ENCODE measurements at places on chromosomes 7 and 10.

GRCh38 chr10:130790339-130790738, 521.2 kb downstream of the TCERG1L start:
- no peak for DNase-seq

DNA sequence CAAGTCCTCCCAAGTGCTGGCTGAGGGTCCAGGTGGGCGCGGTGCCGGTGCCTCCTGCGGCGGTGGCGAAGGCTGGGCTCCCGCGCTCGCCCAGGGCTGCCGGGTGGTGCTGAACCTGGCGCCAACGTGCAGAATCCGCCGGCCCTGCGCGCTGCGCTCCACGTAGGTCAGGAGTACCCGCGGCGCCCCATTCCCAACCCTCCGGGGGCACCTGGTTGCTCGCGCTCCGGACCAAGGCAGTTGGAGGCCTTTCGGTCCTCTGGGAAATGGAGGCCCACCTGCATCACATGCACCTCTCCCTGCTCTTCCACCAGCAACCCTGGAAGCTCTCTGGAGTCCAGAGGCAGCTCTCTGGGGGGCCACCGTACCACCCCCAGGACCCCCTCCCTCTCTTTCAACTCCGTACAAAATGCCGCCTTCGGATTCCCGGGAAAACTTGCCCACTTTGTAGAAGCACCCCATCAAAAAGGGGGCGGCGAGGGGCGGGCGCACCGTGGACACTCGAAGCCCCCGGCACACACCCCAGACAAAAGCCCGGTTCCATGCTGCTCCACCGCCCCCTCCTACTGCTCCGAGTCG, 745 bp downstream of the SLC16A9 start:
- DNase-seq: no peak

- no peak for DNase-seq
These were observed 297.4 kb upstream of the PCDH15 start for GRCh38 chr10:55098452-55098851.

- DNase-seq: no peak
These were observed 13.8 kb downstream of the TAF3 start for GRCh38 chr10:7832060-7832459.

- DNase-seq: no peak
These were observed 72.3 kb downstream of the ICA1 start for GRCh38 chr7:8189625-8190024.

- no peak for DNase-seq
These were observed 541.3 kb downstream of the LRMDA start for GRCh38 chr10:75972491-75973276.

- no peak for DNase-seq
These were observed 57.2 kb upstream of the PAX2 start for GRCh38 chr10:100688201-100688600.

GRCh38 chr10:63585041-63585440, 63.8 kb downstream of the REEP3 start:
- DNase-seq: no peak

GRCh38 chr10:128017822-128018221, 108.4 kb downstream of the MKI67 start:
- no peak for DNase-seq

DNA sequence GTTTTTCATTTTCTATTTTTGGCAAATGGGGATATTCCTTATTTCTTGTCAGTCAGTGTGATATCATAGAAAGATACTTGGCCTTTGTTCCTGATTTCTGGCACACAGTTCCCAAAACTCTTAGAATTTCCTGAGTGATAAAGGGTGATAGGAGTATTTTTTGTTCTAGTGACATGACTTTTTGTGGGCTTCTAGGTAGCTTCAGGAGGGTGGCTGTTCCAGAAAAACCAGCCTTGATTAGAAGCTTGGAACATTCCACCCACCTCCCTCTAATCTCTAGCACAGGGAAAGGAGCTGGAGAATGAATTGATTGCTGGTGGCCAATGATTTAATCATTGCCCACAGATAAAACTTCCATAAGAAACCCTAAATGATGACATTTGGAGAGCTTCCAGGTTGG, 17.2 kb upstream of the BPGM start:
- no peak for DNase-seq

GRCh38 chr7:126185959-126186580, 1066.7 kb downstream of the GRM8 start:
- DNase-seq: no peak

DNA sequence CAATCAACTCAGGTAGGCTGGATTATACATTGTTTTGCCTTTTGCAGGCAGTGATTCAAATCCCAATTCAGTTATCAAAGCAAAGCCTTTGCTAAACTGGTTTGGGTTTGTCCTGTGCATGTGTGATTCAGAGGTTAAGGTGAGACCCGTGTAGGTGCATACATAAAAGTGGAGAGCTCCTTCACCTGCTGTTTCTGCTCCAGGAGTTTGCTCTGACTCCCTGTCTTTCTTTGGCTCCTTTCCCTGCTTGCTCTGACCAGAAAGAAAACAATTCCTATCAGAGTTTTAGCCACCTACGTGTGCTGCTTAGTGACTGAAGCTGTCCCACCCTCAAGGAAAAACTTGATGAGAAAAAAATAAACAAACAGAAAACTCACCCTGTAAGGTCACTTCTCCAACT, 101.1 kb downstream of the TPST1 start:
- DNase-seq: no peak

DNA sequence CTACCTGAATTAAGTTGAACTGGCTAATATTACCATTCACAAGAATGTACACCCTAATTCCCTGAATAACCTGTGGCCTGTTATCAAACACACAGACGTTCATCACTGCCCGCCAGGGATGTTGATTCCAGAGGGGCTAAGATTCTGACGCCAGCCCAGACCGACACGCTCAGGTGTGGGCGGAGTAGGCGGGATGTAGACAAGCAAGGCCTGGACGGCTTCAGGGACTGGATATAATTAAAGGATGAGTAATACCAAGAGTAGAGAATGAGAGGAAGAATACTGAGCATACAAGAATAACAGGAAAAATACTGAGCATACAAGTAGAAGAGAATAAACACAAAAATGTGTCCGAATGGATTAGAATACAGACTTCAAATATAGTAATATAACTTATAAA, 29.0 kb downstream of the CUBN start:
- no peak for DNase-seq

GRCh38 chr7:10930551-10930950, 43.1 kb upstream of the PHF14 start:
- DNase-seq: no peak

DNA sequence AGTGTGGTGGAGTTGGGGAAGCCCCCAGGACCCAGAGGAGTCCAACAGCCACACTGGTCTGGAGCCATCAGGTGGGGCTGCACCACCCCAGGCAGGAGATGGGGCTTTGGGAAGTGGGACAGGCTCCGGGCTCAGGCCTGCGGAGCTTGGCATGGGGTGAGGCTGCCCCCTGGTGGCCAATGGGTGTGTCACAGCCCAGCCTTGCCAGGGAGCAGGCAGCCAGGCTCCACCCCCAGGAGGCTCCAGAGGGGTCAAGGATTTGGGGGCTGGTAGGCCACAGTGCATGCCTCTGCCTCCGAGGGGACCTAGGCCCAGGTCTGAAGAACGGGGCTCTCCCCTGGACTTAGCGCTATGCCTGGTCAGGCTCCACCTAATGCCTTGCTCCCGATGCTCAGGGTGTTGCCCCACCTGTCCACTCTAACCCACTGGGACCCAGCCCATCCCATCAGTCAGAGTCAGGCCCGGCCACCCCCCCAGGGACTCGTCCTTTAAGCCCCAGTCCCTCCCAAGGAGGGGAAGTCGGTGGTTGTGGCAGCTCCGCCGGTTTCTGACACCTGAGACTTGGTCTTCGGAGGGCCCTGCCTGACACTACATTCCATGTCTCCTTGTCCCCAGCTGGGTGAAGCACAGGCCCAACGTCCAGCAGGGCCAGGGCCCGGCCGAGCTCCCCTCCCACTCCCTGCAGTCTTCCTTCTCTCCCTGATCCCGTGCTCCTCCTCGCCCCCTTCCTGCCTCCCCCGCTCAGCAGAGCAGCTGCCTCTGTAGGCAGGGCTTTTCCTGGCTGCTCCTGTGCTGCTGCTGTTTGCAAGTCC, 11.3 kb upstream of the SAMD8 start:
- peak; percentile 75 for DNase-seq

GRCh38 chr7:36521911-36522310, 132.2 kb downstream of the ANLN start:
- no peak for DNase-seq

DNA sequence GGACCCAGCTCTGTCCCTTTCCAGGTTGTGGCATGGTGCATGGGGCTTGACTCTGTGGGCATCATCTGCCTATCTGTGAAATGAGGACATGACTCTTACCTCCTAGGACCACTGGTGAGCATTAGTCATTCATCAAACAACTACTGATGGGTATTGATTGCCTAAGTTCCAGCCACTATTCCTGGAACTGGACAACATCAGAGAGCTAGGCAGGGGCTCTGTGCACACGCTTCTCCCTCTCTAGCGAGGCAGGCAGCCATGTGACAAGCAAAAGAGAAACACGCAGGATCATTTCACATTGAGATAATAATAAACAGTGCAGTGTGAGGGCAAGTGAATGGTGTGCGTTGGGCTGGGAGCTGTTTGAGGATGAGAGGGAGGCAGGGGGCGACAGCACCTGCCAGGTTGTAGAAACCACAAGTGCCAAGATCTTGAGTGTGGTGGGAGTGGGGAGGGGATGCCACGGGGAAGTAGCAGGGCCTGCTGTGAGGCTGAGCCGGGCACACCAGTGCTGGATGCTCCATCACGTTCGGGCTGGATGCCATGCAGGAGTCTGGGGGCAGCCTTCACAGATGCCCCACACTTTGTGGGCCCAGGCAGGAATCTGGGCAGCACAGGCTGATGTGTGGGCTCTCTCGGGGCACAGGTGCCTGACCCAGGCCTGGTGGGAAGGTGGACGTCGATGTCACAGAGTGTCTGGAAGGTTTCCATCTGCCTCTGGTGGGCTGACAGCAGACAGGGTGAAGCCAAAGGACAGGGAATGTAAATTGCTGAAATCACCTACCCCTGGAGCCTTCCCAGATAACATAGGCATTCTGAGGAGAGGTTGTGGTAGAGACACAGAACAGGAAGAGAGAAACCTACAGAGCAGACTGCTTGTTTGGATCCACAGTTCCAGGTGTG, 405.5 kb downstream of the RPS24 start:
- no peak for DNase-seq

GRCh38 chr10:88661018-88661417, 3.2 kb upstream of the LIPF start:
- DNase-seq: no peak

DNA sequence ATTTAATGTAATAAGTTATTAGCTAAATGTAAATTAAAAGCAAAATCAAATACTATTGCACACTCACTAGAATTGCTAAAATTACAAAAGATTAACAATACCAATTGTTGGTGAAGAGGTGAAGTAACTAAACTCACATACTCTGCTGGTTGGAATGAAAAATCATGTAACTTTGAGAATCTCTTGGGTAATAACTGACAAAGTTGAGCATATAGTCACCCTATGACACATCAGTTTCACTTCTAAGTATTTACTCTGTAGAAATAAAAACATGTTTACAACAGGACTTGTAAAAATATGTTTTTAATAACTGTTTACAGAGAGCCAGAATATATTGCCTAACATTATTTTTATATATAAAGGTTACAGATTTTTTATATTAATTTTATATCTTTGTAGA, 33.6 kb downstream of the CNTNAP2 start:
- no peak for DNase-seq

DNA sequence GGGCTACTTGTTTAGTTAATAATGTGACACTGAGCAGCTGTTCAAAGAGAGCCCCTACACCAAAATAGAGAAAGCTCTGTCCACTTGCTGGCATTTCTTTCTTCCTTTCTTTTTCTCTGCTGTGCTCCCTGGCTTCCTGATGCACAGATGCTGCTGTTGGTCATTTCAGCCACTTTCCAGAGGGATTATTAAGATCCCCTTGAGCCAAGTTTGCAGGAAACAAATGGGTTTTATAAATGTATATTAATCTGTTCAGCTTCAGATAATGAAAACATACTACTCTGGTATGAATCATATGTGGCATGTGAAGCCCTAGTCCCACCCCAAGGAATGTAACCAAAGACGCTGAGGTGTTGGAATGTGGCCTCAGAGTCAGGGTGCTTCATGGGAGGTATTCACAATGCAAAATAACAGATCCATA, 638.2 kb upstream of the FZD8 start:
- DNase-seq: no peak

GRCh38 chr10:77890097-77890496, 36.5 kb downstream of the DLG5 start:
- no peak for DNase-seq

GRCh38 chr7:35797311-35797710, 3.5 kb upstream of the SEPTIN7 start:
- no peak for DNase-seq

DNA sequence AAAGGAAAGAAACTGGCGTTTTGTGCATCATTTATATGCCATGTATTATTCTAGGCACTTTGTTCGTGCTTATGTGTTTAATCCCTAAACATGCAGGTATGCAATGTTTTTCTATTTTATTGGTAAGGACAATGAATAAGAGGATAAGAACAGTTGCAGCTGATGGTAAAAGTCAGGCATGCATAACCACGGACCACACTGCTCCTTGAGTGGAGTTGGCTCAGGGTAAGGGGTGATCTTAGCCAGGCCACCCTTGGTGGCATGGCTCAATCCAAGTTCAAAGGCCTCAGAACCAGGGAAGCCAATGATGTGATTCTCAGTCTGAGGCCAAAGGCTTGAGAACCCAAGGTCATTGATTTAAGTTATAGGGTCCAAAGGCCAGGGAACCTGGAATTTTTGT, 1068.1 kb downstream of the NRG3 start:
- DNase-seq: no peak

- DNase-seq: no peak
These were observed 12.0 kb upstream of the SVOPL start for GRCh38 chr7:138713191-138713590.

GRCh38 chr10:86366033-86366901, at the start of gene GRID1:
Gene GRID1 (minus strand): TSS chr10:86366795.
- DNase-seq: no peak

GRCh38 chr7:157621131-157621681, 284.4 kb downstream of the DNAJB6 start:
- no peak for DNase-seq

GRCh38 chr10:49220031-49220430, 31.8 kb upstream of the TMEM273 start:
- no peak for DNase-seq

GRCh38 chr10:103184615-103185014, 8.5 kb downstream of the NT5C2 start:
- no peak for DNase-seq

- DNase-seq: no peak
These were observed 51.9 kb downstream of the CCNY start for GRCh38 chr10:35388197-35388596.

DNA sequence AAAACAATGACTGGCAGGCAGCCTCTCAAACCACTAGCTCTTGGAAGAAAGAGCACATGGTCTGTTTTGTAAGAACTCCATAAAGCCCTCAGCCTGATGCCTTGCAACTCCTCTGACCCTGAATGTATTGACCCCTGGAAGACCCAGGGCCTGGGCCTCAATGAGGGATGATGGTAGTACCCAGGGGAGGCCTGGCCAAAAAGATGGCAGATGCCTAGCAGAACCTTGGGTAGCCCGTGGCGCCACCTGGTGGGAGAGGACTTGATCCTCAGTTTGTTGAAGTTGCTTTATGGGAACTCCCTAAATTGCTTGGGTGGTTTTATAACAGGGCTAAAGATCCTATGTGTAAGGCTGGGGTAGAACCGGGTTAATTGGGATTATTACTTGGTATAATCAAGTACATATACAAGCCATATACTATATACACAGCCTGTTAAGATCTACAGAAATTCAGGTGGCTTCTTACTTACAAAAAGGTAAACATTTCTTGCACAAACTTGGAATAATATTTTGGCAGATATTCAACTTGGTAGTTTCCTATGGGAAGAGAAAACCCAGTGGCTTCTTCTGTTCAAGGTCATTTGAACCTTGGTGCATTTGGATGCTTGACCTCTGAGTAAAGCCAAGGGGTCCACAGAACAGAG, 95.8 kb upstream of the CACUL1 start:
- peak; percentile 60 for DNase-seq

- DNase-seq: no peak
These were observed 3.6 kb downstream of the CCNY start for GRCh38 chr10:35339942-35340341.

All from CD8-positive, alpha-beta memory T cell (primary cell).